ENCODE measurements at places on chromosomes 7 and 10.

- no peak for DNase-seq
Observed at GRCh38 chr10:12360461-12360860, 11.1 kb downstream of the CAMK1D start.

DNA sequence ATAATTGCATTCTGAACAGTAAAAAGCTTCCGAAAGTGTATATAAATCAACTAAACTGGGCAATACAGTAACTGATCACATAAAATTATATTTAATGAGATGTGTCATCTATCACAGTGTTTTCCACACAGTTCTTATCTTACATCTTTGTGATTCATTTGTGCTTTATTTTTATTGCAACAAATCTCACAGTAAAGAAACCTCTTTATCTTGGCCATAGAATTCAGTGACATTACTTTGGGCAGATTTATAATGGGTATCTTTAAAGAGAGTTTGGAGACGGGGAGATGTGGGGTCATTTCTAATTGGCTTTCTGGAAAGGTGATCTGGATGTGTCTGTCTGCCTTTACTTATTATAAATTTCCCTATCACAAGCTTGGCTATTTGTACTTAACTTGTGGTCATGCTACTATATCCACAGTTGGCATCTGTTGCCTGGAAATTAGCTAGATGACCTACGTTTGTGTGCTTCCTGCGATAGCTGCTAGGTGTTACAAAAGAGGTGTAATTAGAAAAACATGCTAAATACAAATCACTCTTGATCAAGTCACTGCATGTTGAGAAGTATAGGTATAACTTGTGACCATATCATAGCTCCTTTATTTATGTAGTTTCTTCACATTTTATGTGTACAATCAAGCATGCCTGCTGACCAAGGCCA, 123.8 kb downstream of the ARID5B start:
- DNase-seq: peak; percentile 62

DNA sequence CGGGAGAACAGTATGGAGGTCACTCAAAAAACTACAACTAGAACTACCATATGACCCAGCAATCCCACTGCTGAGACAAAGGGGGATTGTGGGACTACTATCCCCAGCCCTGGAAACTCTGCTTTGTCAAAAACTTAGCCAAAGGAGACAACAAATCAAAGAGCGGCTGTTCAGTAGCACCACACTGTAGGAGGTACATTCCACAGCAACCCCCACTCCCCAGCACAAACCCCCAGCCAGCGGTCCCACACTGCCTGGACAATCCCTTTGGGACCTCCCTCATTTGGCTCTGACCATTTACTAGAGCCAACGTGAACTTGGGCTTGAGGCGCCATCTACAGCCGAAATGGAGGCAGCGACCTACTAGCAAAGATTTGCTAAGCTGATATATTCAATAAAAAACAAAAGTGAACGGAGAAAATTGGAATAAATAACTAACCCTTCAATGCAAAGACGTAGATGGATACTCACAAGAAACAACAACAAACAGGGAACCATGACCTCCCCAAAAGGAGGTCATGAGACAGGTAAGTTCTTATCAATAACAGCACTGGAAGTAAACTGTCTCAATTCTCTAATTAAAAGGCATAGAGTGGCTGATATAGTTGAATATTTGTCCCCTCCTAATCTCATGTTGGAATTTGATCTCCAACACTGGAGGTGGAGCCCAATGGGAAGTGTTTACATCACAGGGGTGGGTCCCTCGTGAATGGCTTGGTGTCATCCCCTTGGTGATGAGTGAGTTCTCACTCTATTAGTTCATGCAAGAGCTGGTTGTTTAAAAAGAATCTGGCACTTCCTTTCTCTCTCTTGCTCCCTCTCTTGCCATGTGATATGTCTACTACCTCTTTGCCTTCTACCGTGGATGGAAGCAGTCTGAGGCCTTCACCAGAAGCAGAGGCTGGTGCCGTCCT, 119.0 kb upstream of the KCNMA1 start:
- peak; percentile 75 for DNase-seq

DNA sequence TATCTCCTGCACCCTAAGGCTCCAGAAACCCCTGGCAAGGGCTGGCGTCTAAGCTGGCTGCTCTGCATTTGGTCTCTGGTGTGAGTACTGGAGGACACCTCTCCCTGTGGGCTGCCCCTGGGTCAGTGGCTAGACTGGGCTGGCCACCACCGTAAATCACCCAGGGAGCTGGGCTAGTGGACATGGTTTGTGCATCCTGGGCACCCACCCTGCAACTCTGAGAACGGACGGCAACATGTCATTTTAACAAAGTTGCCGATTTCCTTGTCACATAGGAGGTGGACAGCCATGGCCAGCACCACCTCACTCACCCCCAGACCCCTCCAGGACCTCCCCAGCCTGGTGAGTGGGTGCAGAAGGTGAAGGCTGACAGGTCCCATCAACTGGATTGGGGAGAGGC, 26.8 kb upstream of the PCBD1 start:
- DNase-seq: no peak

GRCh38 chr7:45690762-45691150, 116.6 kb downstream of the ADCY1 start:
- no peak for DNase-seq

GRCh38 chr10:64762861-64763260, 1241.7 kb downstream of the REEP3 start:
- no peak for DNase-seq

DNA sequence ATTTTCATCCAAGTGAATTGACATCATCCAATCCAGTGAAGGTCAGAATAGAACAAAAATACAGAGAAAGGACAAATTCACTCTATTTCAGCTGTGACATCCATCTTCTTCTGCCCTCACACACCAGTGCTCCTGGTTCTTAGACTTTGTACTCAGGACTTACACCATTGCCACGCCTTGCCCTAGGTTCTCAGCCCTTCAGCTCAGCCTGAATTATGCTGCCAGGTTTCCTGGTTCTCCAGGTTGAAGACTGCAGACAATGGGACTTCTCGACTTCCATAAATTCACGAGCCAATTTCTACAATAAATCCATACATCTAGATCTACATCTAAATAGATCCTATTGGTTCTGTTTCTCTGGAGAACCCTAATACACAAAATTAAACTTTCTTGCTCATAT, 181.2 kb upstream of the KCND2 start:
- DNase-seq: no peak

- DNase-seq: no peak
Observed at GRCh38 chr10:101595591-101596433, 7.7 kb downstream of the DPCD start.

GRCh38 chr10:43870968-43871439, 222.3 kb upstream of the ZNF32 start:
- DNase-seq: no peak

- DNase-seq: no peak
Observed at GRCh38 chr7:608954-609353, 89.3 kb upstream of the PDGFA start.

DNA sequence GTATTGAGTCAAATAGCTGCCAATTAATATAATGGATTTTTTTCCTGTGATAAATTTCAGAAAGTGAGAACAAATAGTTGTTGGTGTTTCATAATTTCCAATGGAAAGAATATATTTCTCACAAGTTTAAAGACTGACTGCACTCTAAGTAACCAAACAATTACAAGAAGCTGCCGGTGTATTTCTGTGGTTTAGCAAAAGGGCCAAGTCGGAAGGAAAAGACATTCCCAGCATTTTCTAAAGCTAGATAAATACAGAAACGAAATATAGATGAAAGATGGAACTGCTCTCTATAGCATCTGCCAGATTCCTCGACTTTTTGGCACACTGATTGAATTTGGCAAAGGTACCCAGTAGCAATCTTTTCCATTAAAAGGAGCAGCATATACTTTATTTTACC, 92.7 kb upstream of the MKX start:
- DNase-seq: peak; percentile 64

- no peak for DNase-seq
Observed at GRCh38 chr10:83987216-83987615, 152.1 kb upstream of the GHITM start.

DNA sequence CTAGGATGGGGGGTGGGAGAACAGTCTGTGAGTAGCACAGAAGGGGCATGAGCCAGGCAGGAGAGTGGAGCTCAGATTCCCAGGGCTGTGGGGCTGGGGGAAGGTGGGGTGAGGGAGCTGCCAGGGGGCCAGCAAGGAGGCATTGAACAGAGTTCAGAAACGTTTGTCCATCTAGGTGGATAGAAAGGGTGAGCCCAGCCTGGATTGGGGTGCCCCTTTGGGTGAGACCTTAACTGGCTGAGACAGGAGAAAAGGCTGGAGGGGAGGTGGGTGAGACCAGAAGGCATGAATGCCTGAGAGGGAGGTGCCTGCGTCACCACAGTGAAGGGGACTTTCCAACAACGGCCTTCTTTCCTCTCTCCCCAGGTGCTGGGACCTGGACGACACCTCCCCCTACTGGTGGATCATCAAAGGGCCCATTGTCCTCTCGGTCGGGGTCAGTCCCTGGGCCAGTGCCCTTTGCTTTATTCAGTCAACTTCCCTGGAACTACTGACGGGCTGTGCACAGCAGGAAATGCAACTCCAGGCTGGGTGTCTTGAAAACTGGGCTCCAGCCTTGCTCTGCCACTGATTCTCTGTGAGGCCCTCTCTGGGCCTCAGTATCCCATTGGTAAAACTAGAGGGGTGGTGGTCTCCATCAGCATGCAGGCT, 11.0 kb downstream of the GHRHR start:
- peak; percentile 43 for DNase-seq

- DNase-seq: no peak
Observed at GRCh38 chr10:124643330-124644009, 100.7 kb downstream of the FAM53B start.

DNA sequence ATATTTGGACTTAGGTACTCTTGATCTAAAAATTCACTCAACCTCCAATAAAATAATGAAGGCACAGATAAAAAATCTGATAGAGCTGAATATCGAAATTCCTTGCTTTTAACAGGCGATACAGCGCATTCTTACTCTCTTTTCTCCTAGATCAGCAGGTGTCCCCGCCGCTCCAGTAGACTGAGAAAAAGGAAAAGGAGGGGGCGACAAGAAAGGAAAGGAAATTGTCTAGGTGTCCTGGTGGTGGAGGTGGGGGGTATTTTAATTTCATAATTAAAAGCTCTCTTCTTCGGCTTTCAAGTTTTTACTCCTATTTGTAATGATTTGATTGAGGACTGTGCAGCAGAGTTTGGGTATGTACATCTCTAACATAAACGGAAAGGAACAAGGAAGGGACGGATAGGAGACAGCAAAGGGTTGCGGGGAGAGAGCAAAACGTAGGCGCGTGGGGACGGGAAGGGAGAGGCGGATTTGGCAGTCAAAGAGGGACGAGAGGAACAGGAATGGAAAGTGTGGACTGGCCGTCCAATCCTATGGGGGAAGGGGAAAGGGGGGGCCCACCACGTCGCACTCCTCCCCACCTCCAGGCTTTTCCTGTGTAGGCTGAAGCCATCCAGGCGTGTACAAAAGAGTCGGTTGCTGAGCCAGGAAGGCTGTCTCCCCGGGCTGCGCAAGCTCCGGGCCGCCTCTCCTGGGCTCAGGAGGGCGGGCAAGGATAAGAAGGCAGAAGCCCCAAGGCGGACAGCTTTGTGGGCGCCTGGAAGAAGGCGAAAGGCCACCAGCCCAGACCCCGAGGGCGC, 875 bp upstream of the HECTD2 start:
- peak; percentile 89 for DNase-seq

DNA sequence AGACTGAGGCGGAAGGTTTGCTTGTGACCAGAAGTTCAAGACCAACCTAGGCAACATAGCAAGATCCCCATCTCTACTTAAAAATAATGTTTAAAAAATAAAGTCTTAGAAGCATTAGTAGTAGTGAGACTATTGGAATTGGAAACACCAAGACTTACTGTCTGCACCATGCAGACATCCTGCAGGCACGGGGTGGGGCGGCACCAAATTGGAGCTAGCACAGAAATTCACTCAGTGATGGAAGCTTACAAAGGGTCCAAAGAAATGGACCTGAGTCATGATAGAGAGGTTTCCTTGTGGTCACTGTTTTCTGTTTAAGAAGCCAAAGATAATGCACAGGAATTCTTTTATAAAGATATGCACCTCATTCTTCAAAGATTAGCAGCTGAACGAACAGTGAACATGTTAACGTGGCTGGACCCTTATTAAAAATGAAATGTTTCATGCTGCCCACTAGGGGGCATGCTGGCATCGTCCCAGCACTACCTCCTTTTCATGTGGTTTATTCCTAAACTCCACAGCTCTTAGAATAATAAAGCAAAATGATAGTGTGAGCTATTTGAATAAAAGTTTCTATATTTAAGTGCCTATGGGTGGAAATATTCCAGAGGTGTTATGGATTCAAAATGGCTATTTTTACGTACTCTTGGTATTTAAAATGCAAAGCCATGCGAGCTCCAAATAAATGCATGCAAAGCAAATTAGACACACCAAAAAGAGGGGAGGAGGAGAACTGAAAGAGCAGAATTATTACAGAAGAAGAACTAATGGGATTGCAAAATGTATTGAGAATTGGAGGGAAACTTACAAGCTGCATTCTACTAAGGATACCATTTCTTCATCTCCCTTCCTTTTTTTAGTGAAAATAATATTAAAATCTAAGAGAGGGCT, 28.6 kb downstream of the PDSS1 start:
- peak; percentile 73 for DNase-seq

DNA sequence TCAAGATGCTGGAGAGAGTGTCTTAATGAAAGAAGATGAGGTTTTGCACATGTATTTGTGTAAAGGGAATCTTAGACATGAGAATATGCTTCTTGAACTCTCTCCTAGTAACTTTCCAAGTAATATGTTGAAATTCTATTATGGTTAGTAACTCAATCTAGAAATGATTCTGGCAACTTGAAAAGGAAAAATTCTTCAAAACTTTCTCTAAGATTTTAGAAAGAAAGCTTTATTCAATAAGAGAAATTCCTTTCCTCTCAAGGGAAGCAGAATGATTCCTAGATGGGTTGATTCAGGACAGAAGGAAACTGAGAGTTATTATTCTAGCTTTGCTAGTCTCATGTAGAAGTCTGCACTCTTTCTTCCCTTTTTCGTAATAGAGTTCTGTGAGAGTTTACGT, 364.3 kb upstream of the PLXDC2 start:
- no peak for DNase-seq

GRCh38 chr7:130040576-130040975, 10.6 kb downstream of the ZC3HC1 start:
- no peak for DNase-seq

- DNase-seq: no peak
Observed at GRCh38 chr7:118352867-118353453, 128.5 kb downstream of the ANKRD7 start.

DNA sequence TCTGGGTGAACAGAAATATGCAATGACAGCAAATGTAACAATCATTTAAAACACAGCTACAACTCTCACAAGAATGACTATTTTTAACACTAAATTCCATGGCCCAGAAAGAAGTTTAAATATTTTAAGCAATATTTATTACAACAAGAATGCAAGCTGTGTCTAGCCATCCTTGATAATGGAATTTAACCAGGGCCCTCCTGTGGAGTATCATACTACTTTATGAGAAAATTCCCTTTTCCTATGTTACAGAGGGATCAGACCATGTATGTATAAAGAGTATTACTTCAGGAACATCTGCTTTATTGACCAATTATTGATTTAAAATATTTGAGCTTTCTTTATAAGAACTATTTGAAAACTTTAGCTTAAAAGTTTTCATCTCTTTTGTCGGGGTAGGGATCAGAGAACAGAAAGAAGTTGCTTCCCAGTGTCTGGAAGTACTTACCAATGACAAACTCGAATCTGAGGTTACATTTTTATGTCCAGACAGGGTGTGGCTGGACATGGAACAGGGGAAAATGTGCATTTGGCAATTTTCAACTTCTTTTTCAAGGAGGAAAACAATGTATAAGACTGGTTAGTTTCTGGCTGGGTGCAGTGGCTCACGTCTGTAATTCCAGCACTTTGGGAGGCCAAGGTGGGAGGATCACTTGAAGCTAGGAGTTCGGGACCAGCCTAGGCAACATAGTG, 48.3 kb upstream of the NRBF2 start:
- peak; percentile 45 for DNase-seq

- no peak for DNase-seq
Observed at GRCh38 chr10:31037749-31038148, 6.1 kb upstream of the ZNF438 start.
